EH (cell line): ENCODE measurements at places on chromosomes 12 and 14.

DNA sequence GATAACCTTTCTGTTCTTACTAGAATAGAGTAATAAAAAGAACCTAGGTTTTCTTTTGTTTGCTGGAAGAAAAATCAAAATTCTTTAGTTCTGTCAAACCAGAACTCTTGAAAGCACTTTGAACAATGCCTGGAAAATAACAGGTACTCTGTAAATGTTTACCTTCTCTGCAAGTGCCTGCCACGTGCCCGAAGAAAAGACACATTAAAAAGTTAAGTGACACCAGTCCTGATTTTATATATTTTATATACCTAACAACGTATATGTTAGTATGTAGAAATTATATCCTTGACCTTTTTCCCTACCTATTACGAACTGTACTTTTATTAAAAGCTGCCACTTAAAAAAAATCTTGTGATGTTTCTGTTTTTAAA is 976 bp downstream of the THAP2 start:
- DNase-seq = no peak

DNA sequence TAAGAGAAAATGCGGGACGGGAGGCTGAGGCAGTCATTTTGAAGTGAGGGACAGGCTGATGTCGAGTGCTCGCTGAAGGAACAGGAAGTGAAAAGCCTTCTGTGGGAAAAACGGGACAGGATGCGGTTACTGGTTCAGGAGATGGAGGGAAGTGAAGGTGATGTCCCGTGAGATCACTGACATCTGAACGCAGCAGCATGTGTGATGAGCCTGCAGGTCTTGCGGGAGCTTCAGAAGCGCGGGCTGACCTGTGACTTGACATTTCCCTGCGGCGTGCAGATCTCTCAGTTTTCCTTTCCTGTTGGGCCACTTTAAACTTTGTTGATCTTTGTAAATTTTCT is 77.8 kb downstream of the DDX51 start:
- no peak for DNase-seq

DNA sequence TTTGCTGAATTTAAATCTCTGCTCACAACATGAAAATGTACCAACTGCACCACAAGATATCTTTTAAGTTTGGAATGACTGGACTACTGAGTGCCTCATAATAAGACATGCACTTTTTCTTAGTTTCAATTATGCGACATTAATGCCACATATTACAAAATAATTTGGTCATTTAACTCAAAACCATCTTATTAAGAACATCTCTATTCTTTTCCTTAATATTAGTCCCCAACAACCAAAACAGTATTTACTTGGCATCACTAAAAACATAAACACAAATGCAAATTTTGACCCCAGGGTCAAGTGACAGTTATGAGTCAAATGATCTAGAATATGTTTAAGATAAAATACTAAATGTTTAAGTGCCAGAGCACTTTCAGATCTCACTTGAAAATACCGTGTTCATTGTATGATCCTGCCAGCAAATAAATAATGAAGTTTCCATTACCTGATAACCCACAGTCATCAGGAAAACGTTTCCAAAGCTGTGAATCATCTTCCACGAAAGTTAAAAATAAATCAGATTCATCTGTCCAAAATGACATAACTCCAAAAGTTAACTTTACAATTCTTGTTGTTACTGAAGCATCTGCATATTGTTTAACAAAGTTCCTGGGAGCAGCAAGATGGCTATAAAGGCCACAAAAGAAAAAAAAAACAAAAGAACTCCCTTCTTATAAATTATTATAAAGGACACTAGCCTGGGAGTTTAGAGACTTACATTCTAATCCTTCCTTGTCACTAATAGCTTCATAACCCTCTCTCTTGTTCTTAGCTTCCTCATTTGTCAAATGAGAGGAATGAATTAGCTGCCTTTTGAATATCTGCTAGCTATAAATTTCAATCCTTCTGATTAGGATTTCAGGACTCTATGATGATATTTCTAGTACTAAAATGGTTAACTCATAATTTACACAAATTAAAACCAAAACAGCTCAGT is 30.5 kb upstream of the AP4S1 start:
- DNase-seq = peak; percentile 59

DNA sequence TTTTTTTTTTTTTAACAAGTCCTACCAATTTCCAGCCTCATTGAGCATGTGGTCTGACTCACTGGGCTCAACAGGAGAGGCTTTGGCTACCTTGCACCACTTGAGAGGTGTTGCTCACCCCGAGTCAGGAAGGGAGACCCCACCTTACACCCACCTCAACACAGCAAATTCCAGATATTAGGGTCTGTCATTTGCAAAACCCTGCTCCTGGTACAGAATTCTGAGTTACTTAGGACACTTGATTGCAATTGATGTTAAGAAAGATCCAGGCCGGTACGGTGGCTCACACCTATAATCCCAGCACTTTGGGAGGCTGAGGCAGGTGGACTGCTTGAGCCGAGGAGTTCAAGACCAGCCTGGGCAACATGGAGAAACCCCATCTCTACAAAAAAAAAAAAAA is 14.1 kb downstream of the DGLUCY start:
- DNase-seq = no peak

GRCh38 chr12:38465020-38465419 is 148.4 kb downstream of the ALG10B start:
- no peak for DNase-seq

DNA sequence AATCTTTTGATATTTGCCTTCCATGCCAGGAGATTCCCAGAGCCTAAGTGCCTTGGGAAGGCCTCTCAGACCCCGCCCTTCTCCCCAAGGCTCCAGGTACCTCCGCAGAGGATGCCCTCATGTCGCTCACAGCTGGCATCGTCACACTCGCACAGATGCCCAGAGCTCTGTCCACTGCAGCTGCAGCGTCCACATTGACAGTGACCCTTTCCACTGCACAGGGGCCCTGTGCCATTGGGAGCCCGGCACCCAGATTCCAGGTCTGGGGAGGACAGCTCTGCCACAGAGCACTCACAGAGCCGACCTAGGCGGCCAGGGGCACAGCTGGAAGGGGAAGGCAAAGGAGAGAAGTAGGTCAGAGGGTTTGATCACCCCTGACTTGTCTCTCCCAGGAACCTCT is 12.3 kb upstream of the CSAD start:
- DNase-seq = no peak

DNA sequence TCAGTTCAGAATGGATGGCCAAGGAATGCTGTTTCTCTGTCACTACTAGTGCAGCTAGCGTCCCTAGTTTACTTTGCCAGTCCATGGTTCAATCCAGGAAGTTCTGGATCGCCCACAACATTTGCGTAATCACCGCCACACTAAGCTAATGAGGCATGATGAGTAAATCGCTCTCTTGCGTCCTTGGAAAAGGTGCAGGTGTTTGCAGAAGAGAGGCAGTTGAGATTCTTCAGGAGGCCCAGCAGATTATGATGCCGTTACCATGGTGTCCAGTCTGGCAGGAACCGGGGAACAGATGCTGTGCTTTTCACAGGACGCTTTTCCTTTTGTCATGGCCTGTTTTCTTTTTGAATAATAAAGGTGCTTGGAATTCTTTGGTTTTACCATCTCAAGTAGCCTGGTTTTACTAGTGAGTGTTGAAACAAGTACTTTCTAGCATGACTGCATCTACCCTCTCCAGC is 9.0 kb downstream of the TPH2 start:
- peak; percentile 45 for DNase-seq

DNA sequence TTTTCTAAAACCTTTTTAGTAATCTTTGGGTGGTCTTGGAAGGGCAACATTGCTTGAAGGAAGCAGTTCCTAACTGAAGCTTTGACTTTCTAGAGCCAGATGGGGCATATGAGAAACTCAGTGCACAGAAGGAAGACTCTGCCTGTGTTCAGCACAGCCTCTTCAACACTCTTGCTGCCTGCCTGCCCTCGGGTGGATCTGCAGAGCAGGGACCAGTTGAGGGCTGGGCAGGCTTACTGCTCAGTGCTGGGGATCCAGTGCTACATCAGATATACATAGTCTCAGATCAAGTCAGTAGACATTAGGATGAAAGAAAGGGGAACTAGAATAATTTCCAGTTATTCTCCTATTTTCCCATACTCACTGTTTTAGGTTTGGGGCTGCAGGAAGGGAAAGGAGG is 29.5 kb upstream of the TMX1 start:
- no peak for DNase-seq

GRCh38 chr12:2259369-2259768 is 206.6 kb downstream of the CACNA1C start:
- peak; percentile 60 for DNase-seq

- no peak for DNase-seq
Observed at GRCh38 chr12:1926251-1926657, 7.8 kb upstream of the CACNA2D4 start.

DNA sequence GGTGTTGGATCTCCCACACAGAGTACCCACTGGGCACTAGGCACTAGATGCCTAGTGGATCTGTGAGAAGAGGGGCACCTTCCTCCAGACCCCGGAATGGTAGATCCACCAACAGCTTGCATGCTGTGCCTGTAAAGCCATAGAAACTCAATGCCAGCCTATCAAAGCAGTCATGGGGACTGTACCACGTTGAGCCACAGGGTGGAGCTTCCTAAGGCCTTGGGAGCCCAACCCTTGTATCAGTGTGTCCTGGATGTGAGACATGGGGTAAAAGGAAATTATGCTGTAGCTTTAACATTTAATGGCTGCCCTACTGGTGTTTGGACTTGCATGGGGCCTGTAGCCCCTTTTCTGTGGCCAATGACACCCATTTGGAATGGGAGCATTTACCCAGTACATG is 1024.9 kb downstream of the TMEM121 start:
- no peak for DNase-seq

DNA sequence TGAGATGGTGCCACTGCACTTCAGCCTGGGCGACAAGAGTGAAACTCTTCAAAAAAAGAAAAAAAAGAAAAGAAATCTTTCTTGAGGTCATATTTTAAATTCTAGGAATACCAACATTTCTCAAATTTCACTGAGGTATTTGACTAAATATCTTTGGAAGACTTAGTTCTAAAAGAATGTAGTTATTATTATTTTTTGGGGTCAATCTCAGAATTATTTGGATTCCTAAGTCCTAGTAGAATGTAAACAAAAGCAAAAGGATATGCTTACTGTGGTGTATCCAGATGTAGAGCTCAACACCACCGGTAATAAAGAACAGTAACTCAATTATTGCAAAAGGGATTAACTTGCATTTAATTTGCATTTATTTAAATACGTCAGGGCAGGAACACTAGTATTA is 25.0 kb downstream of the PRICKLE1 start:
- DNase-seq = peak; percentile 75

DNA sequence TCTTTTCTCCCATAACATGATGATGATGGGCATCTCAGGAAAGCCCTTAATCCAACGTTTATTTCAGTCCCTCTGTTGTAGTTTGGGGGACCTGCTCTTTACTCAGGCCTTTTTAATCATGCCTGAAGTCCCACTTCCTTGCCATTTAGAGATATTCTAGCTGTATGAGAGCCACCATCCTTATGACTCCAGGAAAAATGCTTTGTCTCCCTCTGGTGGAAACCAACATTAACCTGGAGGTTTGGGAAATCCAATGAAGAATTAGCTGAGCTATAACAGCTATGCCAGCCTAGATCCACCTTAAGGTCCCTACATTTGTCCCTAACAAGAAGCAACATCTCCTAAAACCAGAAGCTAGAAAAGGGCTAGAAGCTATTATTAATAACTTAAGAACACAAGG is 1399.1 kb downstream of the LRFN5 start:
- DNase-seq = no peak

GRCh38 chr12:82174936-82175335 is 183.3 kb downstream of the CCDC59 start:
- no peak for DNase-seq

- DNase-seq = no peak
Observed at GRCh38 chr14:50001999-50002925, 109.4 kb downstream of the ARF6 start.

DNA sequence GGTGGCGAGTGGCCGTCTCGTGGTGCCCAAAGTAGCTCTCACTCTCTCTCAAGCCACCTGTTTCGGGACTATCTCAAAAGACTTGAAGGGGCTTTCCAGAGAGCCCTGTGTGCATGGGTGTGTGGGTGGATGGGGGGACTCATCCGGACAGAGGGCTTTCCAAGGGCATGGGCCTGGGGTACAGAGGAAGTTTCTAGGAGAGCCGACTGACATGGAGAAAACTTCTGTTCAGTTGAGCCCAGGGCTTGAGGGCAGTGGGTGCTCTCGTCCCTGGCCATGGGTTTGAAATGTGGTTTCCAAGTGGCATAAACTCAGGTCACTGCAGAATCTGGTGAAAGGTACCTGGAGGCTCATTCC is 47.4 kb upstream of the MEG3 start:
- DNase-seq = no peak

DNA sequence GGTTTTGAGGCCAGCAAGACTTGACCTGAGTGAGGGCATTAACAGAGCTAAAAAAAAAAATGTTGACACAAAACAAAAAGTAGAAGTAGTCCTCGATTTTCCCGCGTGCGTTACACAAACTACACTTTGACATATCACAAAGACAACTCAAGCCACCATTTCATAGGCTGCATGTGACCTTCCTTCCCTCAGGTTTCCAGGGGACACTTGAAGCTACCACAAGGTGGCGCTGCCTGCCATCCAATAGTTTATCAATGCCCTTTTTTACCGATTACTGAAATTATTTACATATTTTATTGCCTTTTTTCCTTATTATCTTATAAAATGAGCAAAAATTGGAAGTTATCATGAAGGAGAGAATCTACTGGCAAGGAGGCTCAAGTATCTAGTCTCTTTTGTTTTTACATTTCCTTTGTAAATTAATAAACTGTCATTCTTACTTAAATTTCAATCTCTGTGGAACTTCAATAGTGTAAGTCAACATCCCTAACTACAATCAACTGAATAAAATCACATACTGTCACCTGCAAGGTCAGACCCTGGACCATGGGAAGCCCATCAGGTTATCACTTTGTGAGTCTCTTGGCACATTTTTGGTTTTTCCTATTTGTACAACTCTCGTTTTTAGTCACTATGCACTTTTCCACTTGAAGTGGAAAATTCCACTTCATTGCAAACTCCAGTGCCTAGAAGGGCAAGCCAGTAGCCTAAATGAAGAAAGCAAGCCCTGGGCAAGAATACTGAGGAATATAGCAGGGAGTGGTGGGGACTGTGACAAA is 84.6 kb upstream of the CPSF6 start:
- peak; percentile 50 for DNase-seq

DNA sequence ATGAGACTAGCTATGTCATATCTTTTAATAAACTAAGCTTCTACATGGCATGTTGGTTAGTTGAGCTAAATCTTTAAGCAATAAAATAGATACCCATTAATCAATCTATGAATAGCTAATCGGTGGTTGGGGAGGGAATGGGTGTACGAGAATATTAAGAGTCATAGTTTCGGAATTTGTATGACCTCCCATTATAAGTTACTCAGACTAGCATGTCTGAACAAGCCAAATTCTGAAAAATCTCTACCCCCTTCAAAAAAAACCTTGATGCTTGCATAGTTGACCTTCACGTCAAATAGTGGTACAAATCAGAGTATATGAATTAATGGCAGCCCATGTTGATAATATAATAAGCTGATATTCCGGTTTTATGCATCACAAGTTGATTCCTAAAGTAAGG is 60.0 kb downstream of the PLEKHG7 start:
- no peak for DNase-seq

GRCh38 chr14:100141098-100141497 is 18.3 kb downstream of the DEGS2 start:
- DNase-seq = no peak
